Substantia nigra (tissue), 51 donors: ENCODE measurements at places on chromosomes 4 and X.

DNA sequence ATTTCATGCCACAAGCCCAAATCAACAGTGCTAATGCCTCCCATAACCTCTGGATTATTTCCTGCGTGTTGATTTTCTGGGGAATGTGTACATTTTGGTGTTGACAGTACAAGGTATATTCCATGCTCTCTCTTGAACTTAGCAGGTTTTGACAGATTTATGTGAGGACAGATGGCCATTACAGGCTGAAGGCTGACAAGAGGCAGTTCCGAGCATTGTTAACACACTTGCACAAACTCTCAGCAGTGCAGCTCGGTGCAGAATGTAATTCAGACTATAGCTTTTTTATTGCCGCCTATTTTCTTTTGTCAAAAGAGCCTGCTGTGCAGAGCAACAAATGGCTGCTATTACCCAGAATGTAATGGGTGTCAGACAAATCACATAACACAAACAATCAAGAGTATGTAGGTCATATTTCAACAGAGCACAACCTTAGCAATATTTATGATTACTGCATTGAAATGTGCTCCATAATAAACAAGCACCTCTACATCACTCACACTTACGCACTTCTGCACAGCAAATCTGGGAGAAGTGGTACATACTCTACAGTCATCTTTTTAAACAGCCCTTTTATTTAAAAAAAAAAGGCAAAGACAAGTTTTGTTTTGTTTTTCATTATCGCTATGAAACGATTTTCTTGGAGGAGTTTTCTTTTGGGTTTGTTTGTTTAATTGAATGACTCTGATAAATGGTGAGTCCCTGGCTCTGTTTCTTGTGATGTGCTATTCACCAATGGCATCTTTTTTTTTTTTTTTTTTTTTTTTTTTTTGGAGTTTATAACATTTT, 71.6 kb downstream of the PPARGC1A start:
- no peak for DNase-seq

DNA sequence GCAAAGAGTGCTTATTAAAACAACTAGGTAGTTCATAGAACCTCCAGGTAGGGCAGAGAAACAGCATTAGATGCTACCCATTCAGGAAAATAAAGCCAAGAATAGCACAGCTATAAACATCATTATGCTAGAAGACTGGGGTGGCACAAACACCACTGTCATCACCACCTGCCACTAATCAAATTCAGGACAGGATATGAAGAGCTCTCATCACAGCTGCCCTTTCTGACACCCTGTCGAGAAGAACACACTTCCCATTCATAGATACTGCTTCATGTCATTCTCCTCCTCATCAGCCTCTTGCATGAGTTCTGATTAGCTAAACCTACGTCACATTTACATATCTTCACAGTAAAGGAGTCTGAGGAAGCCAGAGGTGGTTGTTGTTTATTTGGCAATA, 692.3 kb upstream of the HS3ST1 start:
- DNase-seq, result no peak

- no peak for DNase-seq
These were observed 113.7 kb downstream of the BMP15 start for GRCh38 chrX:51024106-51024696.

- DNase-seq, result no peak
These were observed 90.6 kb upstream of the AFAP1 start for GRCh38 chr4:8030121-8030781.

DNA sequence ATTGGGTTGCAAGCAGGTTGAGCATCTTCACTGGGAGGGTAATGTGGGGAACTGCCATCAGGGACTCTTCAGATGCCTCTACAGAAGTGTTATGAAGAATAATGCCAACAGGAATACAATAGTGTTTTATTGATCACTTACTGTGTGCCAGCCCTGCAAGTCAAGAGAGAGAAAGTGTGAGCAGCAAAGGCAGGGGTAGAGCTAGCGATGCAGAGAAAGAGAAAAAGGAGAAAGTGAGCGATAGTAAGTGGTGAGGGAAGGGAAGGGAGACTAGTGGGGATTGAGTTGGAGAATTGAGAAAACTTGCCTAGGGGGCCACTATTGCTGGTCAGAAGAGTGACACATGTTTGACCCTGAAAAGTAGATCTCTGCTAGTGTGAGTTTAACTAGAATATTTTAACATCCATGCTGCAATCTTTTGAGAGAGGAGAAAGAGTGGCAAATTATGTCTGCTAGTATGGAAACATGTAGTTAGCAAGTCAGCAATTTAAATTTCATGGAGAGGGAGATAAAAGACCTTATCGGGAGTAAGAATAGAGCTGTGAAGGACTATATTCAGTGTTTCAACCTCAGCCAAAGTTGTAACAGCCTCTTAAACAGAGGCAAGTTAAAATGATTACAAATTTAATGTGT, 12.2 kb downstream of the AFF1 start:
- no peak for DNase-seq

DNA sequence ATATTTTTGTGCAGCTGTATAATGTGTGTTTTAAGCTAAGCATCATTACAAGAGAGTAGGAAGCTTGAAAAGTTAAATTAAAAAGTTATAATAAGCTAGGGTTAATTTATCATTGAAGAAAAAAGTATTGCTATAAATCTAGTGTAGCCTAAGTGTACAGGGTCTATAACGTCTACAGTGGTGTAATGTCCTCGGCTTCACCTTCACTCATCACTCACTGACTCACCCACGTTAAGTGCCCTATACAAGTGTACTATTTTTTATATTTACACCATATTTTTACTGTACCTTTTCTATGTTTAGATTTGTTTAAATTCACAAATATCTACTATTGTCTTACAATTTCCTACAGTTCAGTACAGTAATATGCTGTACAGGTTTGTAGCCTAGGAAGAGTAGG, 23.5 kb downstream of the ARAP2 start:
- no peak for DNase-seq

DNA sequence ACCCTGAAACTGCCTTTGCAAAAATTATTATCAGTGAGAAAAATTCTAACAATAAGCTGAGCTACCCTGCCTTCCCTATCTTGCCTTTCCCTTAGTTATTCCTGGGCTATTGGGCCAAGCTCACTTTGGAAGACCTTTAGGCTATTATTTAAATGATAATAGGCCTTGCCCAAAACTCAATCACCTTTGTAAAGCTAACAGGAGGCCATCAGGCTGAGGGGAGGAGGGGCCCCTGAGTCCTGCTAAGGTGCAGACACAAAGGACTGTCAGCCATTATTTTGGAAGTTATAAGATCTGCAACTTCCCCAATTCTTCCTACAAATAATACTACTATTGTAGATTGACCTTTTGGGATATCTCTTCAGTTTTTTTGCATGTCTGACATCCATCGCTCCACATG, 278.8 kb upstream of the DIAPH2 start:
- DNase-seq, result no peak

DNA sequence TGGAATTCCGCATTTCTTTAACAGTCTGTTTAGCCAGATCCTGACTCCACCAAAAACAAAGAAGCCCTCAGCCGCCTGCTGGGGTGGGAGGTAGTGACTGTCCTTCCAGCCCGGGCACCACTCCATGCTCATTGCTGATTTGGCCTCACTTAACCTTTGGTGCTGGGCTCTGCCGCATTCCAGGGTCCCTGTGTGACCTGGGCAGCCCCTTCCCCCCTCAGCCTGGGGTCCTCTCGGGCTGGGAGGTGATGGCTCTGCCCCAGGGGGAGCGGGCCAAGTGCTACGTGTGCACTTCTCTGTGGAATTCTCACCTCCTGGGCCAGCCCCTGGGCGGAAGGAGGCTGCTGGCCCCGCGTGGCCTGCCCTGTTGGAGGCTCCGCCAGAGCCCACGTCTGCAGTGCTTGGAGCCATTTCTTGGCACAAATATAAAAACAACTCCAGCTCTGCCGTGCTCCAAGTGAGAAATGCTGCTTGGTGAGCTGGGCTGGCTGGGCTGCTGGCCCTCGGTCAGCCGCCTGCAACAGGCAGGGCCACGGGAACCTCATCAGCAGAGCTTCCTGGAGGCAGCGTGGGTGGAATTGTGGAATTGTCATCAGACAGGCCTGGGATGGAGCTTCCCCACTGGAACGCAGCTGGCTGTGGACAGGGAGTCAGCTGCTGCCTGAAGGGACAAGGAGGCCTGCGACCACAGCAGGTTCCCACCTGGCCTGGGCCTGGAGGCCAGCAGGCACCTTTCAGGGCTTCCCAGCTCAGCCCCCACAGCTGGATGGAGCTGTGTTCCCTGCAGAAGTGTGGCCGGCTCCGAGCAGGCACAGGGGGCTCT, 66.0 kb downstream of the TRMT44 start:
- DNase-seq, result peak; percentile 68

- no peak for DNase-seq
These were observed 72.9 kb downstream of the SHOX start for GRCh38 chrX:703466-703865.

GRCh38 chr4:38757945-38758600, 24.7 kb downstream of the TLR10 start:
- DNase-seq, result no peak

DNA sequence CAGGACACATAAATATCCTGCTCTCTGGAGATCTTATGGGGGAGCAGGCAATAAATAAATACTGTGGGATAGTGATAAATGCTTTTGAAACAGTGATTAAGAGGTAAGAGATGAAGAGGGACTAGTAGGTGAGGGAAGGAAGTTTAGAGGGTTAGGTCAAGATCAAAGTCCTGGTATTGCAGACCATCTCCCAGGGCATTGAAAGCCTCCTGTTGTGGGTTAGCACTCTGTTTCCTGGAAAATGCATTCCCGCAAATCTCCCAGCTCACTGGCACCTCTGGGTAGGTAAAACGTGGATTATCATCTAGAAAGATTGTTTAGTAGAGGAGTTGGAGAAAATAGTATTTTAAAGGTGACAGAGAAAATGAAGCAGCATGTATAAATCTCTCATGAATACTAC, 2.2 kb downstream of the SNX25 start:
- DNase-seq, result no peak

DNA sequence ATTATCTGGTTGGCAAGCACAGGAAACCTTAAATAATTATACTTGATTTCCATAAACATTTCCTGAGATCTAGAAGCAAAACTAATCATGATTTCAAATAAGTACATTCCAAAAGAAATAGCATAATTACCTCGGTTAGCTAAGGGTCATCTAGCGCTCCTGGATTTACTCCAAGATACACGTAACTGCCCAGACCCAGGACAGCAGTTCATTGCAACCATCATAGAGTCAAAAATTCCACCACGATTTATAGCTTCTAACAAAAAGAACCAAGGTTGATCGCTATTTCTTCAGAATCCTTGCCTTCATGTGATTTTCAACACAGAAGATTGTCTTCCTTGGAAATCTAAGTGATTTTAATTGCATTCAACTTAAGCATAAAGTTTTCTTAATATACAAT, 1235.5 kb upstream of the TENM3 start:
- DNase-seq, result no peak

DNA sequence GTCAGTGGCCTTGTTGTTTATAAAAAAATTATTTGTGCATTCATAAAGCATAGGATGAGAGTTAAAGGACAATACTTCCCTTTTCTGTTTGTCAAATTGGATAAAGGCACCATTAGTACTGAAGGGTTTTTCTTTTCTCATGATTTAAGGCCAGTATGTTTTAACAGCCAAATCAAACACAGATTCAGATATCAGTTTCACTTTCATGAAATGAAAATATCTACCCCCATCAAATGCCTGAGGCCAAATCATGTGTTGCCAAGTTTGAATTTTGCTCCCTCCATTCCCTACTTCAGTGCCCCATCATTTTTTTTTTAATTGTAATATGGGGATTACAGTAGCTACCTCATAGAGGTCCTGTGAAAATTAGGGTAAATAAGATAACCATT, 745.9 kb downstream of the RPA4 start:
- no peak for DNase-seq

- no peak for DNase-seq
These were observed 69.0 kb downstream of the LNX1 start for GRCh38 chr4:53522334-53522733.

GRCh38 chr4:1530356-1530755, 124.1 kb upstream of the NKX1-1 start:
- DNase-seq, result no peak

DNA sequence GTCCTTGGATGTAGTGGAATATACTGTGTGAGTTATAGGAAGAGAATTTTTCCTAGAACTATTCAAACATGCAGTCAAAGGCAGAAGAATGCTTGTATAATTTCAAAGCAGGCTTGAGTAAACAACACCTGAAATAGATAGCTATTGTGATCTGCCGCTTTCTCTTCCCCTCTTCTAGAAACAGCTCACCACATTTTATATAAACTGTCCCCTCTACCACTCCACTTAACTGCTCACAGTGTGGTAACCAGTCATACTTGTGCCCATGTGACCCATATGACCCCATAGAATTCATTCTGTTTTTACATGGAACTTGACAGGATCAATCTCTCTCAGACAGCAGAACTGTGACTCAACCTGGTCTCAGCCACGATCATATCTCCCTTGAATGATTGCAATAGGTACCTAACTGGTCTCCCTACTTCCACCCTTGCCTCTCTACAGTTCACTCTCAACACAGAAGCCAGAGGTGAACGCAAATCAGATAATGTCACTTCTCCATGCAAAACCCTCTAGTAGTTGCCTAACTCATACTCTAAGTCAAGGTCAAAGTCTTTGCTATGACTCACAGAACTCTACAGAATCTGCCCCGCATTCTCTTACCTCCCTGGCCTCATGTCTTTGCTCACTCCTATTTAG, 85.6 kb upstream of the EFHC2 start:
- DNase-seq, result no peak

GRCh38 chr4:54093324-54094240, 6.4 kb upstream of the GSX2 start:
- DNase-seq, result no peak

DNA sequence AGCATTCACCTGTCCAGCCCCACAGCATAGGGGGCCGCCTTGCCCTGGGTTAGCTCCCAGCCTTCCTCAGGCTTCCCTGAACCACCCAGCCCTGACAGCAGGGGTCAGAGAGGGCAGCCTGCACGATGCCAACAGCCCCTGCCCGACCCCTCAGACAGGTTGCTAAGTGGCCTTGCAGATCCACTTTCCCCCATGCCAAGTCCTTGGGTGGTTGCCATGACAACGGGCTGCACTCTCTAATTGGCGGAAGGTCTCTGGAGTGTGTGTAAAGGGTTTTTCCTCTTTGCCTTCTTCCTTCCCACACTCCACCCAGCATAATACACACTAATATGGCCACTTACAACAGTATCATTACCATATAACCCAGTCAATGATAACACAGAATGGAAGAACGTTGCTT, 99.6 kb upstream of the AFAP1 start:
- DNase-seq, result peak; percentile 27

GRCh38 chrX:136710325-136710951, 62.5 kb downstream of the CD40LG start:
- no peak for DNase-seq

DNA sequence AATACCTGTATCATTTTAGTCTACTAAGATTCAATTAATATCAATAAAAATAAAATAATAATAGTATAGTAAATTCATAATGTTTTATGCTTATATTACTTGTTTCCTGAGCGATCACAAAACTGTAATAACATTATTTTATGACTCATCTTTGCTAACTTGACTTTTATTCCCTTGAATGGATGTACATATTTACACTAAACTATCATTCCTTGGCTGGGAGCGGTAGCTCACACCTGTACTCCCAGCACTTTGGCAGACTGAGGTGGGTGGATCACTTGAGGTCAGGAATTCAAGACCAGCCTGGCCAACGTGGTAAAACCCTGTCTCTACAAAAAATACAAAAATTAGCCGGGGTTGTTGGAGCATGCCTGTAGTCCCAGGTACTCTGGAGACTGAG, 104.0 kb upstream of the SLC34A2 start:
- DNase-seq, result no peak
